ENCODE measurements at places on chromosomes 7 and 10.

DNA sequence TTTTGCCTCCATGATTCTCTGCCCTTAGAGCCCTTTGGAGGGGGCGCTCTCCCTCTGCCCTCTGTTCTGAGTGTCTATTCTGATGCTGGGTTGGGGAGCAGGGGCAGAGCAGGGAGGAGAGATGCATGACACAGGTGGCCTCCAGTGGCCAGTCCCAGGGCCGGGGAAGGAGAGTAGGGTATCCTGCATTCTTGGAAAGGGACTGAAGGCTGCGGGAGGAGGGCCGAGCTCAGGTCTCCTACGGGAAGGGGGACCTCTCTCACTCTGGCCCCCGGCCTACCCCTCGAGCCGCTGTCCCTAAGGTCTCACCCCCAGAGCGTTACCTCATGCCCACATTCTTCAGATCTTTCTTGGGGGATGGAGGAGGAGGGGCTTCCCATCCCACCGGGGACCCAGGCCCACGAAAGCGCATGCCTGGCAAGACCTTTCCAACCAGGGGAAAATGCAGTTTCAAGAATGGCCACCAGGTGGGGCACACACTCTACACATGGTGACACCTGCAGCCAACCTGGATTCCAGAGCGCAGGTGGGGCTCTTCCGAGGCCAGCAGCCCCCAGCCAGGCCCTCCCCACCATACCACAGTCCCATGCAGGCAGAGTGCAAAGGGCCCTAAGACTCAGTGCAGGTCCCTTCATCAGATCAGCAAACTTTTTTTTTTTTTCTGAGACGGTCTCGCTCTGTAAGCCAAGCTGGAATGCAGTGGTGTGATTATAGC lies 86.4 kb downstream of the MYL10 start:
- DNase-seq: peak; percentile 62

DNA sequence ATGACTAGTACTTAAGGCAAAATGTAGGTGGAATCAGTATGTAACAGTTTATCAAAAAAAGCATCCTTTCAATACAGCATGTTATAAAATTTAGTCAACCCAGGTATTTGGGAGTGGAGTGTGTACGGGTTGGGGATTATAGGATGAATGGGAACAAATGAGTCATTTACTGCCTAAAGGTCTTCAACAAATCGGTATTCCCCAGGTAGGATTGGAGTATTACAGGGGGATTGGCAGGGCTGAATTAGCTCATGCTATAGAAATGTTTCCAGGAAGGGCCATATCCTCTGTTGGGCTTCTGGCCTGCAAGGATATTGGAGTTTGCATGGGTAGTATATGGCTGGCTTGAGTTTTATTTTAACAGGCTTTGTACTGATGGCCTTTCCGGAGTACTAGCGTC lies 723.7 kb downstream of the SORCS1 start:
- no peak for DNase-seq

DNA sequence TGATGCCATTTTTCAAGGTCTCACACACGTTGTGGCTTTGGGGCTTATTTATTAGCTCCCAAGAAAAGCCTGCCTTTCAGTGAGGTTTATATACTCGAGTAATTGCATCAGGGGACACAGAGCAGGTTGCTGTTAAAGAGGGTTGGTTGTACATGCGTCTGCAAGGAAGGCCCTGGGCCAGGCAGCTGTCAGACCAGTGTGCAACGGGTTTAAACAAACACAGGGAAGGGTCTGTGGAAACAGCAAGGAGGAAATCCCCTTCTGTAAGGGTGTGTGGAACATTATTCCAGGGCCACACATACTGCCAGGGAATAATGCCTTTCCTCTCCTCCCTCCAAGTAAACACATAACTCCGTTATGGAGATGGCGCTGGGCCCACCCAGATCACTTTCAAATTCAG lies 1.7 kb upstream of the CHST15 start:
- no peak for DNase-seq

GRCh38 chr7:91357901-91358300 lies 93.7 kb downstream of the FZD1 start:
- DNase-seq: no peak

DNA sequence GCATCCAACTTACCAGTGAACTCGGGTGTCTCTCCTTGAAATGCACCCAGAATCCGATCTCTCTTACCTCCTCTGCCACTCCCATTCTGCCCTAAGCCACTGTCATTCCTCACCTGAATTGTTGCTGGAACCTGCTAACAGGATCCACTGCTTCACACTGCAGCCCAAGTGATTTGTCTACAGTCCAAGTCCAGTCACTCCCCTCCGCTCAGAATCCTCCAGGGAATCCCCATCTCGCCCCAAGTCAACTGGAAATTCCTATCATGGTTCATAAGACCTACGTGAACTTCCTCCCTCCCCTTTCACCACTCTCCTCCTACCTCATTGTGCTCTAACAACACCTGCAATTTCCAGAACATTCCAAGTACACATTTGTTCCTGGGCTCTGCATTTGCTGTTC lies 91.3 kb downstream of the SCRN1 start:
- DNase-seq: no peak

DNA sequence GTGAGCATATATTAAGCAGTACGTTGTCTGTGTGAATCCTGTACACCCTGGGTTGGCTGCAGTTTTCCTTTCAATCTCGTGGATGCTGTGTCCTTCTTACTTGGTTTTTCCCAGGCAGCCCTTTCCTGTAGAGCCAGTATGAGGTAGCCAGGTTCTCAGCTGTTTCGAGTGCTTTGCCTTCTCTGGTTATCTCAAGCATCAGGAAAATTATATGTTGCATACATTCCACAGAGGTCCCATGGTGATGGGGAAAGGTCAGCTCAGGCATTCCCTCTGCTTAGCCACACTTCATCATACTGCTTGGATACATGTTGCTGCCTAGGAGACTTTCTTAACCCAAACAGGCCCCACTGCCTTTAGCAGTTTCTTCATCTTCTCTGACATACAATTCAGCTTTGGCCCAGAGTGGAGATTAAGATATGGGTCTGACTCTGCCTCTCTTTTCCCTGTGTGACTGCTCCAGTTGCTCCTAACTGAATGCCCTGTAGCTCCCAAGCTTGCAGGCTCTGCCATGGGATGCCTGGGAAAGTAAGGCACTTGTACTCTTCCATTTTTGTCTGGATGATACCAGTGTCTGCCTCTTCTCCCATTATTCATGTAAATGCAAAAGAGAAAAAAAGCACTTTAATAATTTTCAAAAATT lies 11.3 kb downstream of the GNAI1 start:
- DNase-seq: no peak

GRCh38 chr10:96380821-96381220 lies 22.0 kb upstream of the OPALIN start:
- DNase-seq: no peak

GRCh38 chr7:6242561-6242960 lies 29.9 kb downstream of the CYTH3 start:
- no peak for DNase-seq

Measured in A673 (cell line).